CD14-positive monocyte (primary cell): ENCODE measurements at places on chromosomes 7 and 10.

DNA sequence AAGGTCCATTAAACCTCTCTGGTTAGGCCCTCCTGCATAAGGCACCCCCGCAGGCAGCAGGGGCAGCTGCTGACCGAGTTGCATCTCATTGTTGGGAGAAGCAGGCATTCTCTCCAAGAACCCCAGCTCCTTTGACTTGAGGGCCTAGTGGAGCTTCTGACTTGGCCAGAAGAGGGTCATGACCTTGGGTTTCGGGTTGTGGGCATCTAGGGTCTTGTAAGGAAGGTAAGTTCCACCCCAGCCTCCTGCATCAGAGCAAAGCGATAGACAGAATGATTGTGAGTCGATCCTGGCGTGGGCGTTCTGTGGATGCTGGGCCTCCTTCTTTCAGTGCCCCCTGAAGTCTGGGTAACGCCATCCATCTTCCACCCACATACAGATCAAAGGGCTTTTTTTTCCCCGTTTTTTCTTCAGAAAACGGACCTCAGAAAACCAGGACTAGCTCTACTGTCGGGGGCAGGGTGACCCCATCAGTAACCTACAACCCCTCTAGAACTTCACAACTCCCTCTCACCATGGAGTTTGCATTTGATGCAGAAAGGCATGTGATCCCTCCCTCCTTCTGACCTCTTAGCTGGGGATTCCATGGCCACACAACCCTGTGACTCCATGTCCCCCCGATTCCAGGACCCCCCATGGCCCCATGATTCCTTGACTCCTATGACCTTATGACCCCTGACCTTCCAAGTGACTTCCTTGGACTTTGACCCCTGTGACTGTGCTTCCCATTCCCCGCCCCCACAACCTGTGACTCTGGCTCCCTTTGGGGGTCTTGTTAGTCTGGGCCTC, 3.0 kb downstream of the SEMA4G start:
- DNase-seq, result no peak

DNA sequence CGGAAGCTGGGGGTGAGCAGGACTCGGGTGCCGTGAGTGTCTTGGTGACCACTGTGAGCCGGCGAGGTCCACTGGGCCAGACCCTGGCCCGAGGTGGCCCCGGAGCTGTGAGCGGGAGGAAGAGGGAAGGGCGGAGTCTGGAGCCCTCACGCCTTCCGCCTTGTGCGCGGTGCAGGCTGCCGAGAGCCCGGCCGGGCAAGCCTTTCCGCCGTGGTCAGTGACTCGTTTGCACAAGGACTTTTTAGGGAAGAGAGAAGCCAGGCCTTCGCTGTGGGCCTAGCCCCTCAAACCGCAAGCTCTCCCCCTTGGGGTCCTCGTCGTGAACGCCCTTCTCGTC, 40.9 kb upstream of the ZNF32 start:
- DNase-seq, result peak; percentile 54

DNA sequence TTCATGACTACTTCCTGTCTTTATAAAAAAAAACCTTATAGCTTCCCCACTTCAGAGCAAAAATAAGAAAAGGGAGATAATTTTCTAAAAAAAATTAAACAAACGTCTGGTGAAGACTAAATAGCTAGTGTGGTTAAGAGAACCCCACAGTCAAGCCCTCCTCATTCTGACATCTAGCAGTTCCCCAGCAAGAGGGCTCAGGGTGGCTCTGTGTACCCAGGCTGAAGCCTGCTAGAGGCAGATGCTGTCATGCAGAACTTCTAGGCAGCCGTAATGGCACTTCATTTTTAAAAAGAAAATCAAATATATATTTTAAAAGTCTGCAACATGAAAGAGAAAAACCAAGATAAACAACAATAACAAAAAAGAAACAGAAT, 223.1 kb upstream of the KLF14 start:
- DNase-seq, result no peak

- DNase-seq, result no peak
These were observed 469.0 kb upstream of the IGFBP3 start for GRCh38 chr7:46390042-46390441.

DNA sequence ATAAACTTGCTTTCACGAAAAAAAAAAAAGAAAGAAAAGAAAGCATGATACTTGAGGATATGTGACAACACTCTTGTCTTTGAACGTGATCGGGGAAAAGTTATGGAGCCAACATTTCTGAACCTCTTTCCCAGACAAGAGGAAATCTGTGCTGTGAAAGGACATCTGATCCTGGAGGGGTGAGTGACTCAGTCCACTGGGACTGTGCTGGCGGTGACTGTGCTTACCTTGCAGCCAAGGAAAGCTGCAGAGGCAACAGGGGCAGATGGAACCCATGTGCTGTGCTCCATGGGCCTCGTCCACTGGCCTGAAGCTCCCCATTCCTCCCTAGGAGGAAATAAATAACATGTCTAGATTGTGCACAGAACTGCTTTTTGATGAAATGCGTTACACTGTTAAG, 116.5 kb upstream of the RAB11FIP2 start:
- no peak for DNase-seq

DNA sequence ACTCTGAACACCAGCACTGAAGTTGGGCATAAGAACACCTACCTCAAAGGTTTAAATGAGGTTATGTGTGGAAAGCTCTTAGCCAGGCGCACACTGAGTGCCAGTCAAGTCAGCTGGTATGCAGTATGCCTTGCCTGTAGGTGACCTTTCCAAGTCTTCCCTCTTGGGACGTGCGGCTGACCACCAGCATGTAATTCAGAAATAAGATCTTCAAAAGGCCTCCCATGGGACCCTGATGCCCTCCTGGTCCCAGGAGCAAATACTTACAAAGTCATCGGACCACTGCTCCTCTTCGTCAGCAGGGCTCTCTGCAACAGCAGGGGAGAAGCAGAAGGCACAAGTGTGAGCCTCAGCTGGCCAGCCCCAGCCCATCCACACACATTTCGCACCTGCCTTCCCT, 40.8 kb downstream of the BLNK start:
- no peak for DNase-seq

GRCh38 chr10:103617602-103618385, 124.3 kb downstream of the NEURL1 start:
- DNase-seq, result no peak

GRCh38 chr7:95501261-95501832, 15.6 kb downstream of the ASB4 start:
- DNase-seq, result no peak

- no peak for DNase-seq
These were observed 39.3 kb downstream of the BNIP3 start for GRCh38 chr10:131942455-131942854.

DNA sequence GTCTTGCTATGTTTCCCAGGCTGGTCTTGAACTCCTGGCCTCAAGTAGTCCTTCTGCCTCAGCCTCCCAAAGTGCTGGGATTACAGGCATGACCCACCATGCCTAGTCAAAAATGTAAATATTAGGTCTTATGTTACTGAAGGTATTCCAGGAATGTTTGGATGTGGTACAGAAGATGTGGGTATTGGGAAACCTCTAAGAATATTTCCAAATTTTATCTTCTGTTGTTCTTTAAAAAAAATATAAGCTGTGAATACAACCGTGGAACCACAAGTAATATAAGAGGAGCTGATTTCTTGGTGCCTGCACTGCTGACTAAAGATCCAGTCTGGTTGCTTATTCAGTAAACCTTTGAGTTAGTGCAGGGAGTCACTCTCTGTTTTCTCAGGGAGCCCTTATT, 178.3 kb downstream of the AUTS2 start:
- DNase-seq, result no peak

- no peak for DNase-seq
These were observed 21.8 kb downstream of the RPA3 start for GRCh38 chr7:7696458-7697119.

GRCh38 chr10:13221572-13221971, 12.6 kb downstream of the UCMA start:
- no peak for DNase-seq

DNA sequence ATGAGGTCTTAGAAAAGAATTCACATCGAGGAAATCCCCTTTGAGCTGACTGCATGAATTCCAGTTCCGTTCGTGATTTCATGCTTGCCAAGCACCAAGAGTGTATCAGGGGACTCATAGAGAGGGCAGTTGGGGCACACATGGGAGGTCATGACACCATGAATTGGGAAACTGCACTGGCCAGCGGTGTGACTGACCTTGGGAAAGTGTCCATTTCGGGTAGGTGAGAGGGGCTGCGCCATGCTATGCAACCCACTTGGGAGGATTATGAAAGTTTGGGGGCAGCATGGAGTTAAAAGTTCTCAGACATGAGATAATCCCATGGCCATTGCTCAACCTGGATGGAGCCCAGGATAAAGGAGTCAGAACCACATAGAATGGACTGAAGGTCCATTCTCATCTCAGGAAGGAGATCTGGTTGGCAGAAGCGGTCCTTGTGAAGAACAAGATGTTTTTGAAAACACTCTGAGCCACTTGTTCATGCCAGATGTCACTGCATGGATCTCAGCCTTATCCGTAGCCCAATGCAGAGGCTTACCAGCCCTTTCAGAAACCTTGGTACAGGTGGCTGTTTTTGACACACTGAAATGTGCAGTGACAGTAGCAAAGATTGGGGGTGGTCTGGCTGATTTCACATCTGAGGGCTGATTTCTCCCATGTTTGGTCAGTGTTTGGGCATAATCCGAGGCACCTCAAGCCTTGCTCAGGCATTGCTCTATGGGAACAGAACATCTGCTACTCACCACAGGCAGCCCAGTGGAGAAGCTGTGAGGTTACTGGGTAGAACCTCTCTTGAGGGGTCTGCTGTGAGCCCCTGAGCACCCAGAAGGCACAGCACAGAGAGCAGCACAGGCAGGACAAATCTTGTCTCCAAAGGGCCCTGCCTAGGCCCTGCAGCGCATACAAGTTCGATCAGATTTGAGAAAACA, 252.3 kb downstream of the CXCL12 start:
- DNase-seq, result no peak

DNA sequence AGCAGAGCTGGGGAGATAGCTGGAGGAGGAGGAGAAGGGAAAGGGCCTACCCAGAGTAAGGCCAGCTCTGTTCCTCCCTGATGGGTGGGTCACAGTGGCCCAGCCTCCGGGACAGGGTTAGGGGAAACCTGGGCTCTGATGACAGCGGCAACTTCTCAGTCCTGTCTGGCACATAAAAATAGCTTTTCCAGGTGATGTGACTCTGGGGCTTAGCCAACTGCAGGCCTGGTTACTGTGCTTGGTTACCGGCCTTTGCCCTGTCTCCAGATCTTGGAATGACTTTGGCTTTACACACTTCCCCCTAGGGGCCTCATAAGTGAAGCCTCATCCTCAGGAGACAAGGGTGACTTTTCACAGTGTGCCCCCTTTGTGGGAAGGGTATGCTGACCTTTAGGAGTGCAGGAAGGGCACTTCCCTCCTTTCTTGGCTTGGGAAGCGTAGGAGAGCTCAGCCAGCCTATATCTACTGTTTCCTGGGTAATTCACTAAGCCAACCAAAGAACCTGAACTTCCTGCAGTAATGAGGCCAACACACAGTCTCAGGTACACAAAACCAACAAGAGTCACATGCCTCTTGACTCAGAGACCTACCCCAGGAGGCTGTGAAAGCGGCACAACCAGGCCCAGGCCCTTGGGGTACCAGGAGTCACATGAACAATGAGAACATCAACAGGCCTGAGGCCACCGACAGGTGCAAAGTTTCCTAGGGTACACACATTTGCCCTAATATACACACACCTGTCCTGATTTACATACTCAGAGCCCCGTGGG, 11.7 kb upstream of the HILPDA start:
- DNase-seq, result no peak

GRCh38 chr7:103560136-103560535, 114.1 kb upstream of the SLC26A5 start:
- no peak for DNase-seq

DNA sequence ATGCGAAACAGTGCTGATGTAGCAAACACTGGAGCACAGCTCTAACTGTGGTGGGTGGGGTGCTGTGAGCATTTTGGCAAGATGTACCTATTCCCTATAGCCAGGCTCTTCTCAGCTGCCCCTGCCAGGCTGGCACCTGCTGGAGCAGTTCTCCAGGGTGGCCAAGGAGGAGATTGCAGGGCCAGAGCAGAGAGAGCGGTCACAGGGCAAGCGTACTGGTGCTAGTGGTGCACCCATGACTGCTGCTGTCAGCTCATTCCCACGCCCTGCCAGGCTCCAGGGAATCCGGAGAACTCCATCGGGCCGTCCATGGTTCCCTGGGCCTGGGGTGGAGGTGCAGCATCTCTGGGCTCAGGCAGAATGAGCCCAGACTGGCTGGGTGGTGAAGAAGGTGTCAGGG, 2.1 kb downstream of the COL13A1 start:
- no peak for DNase-seq

DNA sequence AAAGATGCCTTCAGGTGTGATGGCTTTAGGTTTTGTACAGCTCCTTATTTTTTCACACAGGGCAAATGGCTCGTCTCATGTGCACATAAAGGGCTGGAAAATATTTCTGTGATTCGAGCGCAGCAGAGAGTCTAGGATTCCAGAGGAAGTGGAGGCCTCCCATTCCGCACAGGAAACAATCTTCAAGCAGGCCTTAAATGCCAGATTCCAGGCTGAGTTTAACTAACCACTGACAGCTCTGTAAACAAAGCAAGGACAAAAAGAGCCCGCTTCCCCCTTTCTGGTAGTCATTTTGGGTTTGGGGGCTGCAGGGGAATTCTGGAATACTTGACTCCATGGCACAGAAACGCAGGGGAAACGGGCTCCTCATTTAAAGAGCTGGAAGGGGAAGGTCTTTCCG, 87.2 kb downstream of the CALD1 start:
- no peak for DNase-seq

GRCh38 chr7:88001744-88002530, 67.9 kb downstream of the ADAM22 start:
- DNase-seq, result no peak

DNA sequence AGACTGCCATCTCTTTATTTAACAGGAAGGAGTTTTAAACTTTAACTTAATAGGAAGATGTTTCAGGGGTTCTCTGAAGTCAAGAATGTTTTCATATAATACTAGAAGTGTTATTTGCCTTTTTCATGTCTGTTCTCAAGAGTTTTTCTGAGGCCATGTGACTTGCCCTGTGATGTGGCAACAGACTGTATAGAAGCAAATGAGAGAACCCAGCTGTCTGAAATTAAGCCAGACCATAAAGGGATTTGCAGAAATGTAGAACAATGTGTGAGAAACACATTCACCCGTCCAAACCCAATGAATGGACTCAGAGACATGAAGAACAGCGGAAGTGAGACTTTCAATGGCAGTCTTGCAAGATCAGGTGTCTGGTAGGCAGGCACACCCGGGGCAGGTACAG, 23.8 kb downstream of the MAPK8 start:
- no peak for DNase-seq

- no peak for DNase-seq
These were observed 47.2 kb downstream of the CAMK1D start for GRCh38 chr10:12396567-12396966.

DNA sequence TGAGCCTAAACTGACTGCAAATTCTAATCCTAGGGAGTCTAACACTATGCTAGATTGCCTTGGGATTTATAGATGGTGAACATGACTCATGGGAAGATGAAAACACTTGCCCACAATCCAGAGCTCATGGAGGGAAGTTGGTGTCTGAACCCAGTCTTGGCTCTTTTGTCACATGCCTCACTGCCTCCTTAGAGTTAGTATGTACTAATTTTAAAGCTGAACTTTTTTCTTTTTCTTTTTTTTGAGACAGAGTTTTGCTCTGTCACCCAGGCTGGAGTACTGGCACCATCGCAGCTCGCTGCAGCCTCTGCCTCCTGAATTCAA, 14.4 kb downstream of the MRPL32 start:
- no peak for DNase-seq

GRCh38 chr7:148031811-148032210, 558.8 kb upstream of the C7orf33 start:
- no peak for DNase-seq
